ENCODE measurements at places on chromosomes 3 and 15. TPM values are rescaled to one million over a fixed set of nuclear protein-coding genes. Genes with fewer than 3 reads are reported as not detected.

The AMOTL2 gene
- polyA plus RNA-seq = 10.5 TPM

The GJD2 gene
- 6.8 TPM for polyA plus RNA-seq

The VWA5B2 gene
- polyA plus RNA-seq = 0.89 TPM

The MESP2 gene
- polyA plus RNA-seq = not detected

The C3orf70 gene
- polyA plus RNA-seq = 4.6 TPM

The SI gene
- not detected for polyA plus RNA-seq

The GRK7 gene
- polyA plus RNA-seq = not detected

The PLCH1 gene
- polyA plus RNA-seq = 2.3 TPM

The CCR1 gene
- not detected for polyA plus RNA-seq

The VPS8 gene
- polyA plus RNA-seq = 46.8 TPM

The ZIC4 gene
- 2.5 TPM for polyA plus RNA-seq

The ZNF620 gene
- polyA plus RNA-seq = 0.53 TPM

The HEG1 gene
- 2.0 TPM for polyA plus RNA-seq

The STRC gene
- polyA plus RNA-seq = 1.5 TPM

The BCHE gene
- polyA plus RNA-seq = 30.3 TPM

The UTS2B gene
- 4.6 TPM for polyA plus RNA-seq

The MAPKBP1 gene
- 0.29 TPM for polyA plus RNA-seq

The SOX14 gene
- not detected for polyA plus RNA-seq

The CHRM5 gene
- not detected for polyA plus RNA-seq

The ALDH1A2 gene
- polyA plus RNA-seq = not detected

The GPD1L gene
- 12.4 TPM for polyA plus RNA-seq

The NEK10 gene
- 22.3 TPM for polyA plus RNA-seq

The PLA2G4D gene
- polyA plus RNA-seq = 0.35 TPM

The ROBO2 gene
- 107 TPM for polyA plus RNA-seq

The CFAP44 gene
- 3.2 TPM for polyA plus RNA-seq

The FRG2C gene
- polyA plus RNA-seq = not detected

The AP3B2 gene
- 96.5 TPM for polyA plus RNA-seq

The SRGAP3 gene
- polyA plus RNA-seq = 14.0 TPM

The TCTA gene
- 7.7 TPM for polyA plus RNA-seq

The TRH gene
- polyA plus RNA-seq = not detected

The UROC1 gene
- polyA plus RNA-seq = not detected

The GLT8D1 gene
- polyA plus RNA-seq = 39.4 TPM
